Kidney tubule cell (primary cell): ENCODE measurements at places on chromosomes 12 and 14.

GRCh38 chr12:11920231-11920630, 150.5 kb upstream of the BCL2L14 start:
- DNase-seq: no peak

- peak; percentile 60 for DNase-seq
These were observed 38.5 kb downstream of the NFKBIA start for GRCh38 chr14:35366056-35366451.

GRCh38 chr12:40123496-40123895, 17.6 kb upstream of the SLC2A13 start:
- no peak for DNase-seq

DNA sequence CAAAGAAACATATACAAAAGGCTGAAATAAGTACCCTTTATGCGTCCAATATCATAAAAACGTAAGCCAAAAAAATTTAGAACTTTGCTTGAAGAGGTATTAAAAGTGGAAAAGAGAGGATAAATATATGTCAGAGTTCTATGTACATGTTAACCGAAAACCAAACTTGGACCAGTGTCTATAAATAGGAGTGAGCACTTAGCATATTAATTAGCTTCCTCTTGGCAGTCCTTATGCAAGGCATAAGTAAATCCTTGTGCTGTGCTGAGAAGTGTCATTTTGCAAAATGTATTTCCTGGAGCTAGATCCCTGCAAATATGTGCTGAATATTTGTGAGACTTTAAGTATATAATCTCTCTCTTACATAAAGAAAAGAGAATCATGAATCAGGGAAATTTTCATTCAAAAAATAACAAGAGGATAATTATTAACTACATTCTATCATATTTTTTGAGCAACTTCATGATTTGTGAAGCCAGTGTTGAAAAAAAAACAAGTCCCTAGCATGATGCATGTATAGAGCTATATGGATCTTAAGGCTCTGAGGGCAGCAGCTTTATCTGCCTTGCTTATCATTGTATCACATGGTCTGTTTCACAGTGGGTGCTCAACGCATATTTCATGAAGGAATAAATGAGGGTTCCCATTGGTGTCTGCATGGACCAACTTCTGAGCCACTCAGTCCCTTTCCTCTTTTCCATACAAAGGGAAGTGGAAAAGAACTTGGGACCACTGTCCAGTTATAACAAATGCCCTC, 326.1 kb downstream of the PDZRN4 start:
- no peak for DNase-seq

DNA sequence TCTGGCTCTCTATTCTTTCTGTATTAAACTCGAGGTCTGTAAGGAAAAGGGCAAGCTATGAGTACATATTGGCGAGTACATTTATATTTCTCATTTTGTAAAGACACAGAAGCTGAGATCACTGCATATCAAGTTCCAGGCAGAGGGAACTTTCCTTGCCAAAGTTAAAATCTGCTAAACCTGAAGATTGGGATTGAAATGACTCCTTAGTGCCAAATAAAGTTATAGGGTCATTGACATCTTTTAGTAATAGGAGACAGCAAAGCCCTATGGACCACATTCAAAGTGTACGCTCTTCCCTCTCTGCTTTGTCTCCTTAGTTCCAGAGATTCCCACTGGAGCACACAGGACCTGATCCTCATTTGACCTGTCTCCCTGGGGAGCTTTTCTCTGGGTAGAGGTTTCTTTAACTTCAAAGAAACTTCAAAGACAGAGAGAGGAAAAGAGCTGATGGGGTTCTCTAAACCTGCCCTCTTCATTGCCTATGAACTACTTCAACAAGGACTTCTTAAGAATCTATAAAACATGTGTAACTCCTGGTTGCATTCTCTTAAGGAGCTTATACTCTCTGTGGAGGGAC, 42.6 kb upstream of the PTPRR start:
- DNase-seq: no peak

GRCh38 chr14:103190741-103191140, 67.5 kb downstream of the TNFAIP2 start:
- no peak for DNase-seq

- DNase-seq: no peak
These were observed 140.4 kb downstream of the RBM19 start for GRCh38 chr12:113825705-113826104.

DNA sequence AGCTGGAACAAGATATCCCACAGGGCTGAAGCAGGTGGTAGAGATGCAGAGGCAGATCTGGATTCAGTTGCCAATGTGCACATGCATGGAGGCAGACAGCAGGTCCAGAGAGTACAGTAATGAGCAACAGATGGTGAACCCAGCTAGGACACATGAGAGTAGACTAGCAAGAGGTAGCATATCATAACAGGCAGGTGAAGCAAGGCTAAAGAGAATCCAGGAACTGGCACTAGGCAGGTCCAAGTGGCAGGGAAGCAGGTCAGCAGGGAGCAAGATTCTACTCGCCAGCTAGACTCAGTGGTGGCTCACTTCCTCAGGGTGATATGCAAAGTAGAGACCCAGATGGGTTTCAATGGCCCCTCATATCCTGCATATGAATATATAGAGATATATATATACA, 15.3 kb upstream of the MYF6 start:
- no peak for DNase-seq

DNA sequence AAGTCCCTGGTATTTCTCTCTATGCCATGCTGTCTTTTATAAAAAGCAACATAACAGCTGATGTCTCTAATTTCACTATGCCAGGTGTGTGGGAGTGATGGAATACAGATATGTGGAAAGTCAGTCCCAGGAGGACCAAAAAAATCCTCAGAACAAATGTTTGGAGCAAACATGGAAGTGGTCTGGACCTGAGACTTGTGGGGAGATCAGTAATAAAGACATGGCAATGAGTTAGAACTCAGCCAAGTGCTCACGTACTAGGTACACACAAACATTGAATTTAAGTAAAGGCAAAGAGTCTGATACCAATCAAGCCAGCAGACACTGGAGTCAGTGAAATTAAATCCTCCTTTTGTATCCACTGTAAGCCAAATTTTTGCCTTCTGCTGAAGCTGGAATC, 223.6 kb downstream of the ALG10B start:
- no peak for DNase-seq

DNA sequence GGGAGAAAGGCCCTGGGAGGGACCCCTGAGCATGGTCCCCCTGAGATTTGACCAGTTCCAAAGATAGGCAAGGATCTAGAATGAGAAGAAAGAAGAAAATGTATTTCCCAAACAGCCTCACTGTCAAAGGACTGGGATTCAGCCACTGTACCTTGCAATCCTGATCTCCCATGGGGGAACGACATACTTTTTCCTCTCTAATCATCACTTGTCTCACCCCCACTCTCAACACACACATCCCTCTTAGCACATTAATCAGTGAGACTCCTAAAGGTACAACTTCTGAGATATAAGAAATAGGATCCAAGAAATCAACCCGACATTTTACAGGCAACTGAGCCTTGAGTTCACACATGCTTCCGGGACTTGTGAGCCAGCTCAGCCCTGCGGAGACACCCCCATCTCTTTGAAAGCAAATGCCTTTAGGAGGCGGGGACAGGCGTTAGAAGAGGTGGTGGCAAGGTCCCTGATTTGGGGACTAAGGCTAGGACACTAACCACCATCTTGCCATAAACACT, 1.4 kb downstream of the MAP3K9 start:
- peak; percentile 77 for DNase-seq

GRCh38 chr14:72518809-72519377, 375.0 kb downstream of the DPF3 start:
- no peak for DNase-seq

DNA sequence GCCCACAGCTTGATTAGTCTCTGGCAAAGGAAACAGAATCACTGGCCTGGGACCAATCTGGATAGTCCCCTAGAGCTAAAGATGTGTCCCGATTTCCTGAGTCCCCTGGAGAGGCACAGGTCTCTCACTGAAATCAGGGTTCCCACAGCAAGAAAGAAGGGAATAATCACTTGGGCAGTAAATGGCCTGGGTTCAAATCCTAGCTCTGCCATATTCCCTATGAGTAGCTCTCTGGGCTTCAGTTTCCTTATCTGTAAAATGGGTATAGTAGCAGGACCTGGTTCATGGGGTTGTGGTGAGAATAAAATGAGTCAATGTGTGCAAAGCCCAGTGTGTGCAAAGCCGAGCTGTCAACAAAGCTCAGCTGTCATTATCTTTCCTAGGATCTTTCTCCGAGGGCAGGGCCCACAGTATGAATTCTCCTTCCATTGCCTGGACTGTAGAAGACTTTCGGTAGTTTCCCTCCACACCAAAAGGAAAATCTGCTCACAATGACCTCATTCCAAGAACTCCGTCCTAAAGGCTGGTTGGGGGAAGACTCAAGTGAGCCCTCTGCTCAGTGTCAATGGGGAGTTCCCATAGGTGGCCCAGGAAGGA, 12.6 kb upstream of the NCOR2 start:
- no peak for DNase-seq

GRCh38 chr14:93333631-93334103, 831 bp upstream of the BTBD7 start:
- DNase-seq: no peak

DNA sequence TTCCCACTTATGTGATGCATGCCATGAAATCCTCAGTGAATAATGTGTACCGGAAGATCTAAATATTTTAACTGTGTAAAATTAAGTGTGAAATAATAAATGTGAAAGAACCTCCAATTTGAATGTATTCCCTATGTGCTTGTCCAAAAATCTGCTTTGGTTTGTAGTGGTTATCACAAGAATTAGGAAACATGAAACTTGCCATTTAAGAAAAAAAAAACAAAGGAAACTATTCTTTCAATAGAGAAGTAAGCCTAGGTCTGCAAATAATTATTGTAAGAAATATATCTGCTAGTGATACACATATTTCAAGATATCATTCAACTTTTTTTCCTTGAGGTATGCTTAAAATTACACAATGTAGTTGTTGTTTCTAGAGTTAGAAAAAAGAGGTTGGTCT, 500.4 kb downstream of the SLC6A15 start:
- no peak for DNase-seq

DNA sequence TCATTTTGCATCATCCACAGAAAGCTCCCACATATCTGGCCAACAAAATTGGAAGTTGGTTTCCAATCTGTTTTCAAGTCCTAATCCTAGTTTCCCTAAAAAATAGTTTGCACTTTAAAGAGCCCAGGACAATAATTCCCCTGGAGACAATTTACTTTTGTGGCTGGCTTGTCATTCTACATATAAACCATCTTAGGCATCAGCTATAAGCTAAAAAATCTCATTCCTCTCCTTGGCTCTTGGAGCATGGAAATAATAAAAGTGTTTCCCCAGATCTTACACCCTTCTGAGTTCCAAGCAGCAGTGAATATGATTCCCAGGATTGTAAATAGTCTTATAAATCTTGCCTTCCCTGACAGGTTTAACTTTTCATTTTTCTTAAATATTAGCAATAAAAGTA, 89.1 kb upstream of the NUDT4 start:
- DNase-seq: no peak

DNA sequence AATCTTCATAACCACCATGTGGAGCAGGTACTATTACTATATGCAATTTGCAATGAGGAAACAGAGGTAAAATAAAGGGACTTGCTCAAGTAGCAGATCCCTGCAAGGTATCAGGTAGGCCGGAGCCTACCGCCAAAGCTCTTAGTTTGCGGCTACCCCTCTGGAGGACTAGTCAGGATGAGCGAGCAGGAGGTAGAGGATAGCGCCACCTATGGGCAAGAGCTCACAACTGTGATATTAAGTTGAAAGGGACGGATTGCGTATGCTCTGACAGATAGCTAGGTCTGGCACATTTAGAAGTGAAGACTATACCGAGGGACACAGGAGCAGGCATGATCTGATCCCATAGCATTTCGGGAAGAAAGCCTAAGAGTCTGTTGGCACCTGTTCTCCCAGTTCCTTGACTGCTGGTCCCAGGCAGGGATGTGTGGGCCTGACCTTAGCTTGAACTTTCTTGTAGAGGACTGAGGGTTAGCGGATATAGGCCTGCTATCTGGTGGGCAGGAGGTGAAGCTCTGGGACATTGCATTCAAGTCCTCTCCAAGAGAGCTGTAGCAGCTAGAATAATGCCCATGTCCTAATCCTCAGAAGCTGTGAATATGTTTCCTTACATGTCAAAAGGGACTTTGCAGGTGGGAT, 48.0 kb downstream of the SLC17A8 start:
- peak; percentile 24 for DNase-seq

- no peak for DNase-seq
These were observed 83.9 kb downstream of the RAD52 start for GRCh38 chr12:865614-866013.

GRCh38 chr12:4567073-4567881, 5.3 kb downstream of the DYRK4 start:
- no peak for DNase-seq

- no peak for DNase-seq
These were observed 85.1 kb upstream of the AMIGO2 start for GRCh38 chr12:47164724-47165439.

DNA sequence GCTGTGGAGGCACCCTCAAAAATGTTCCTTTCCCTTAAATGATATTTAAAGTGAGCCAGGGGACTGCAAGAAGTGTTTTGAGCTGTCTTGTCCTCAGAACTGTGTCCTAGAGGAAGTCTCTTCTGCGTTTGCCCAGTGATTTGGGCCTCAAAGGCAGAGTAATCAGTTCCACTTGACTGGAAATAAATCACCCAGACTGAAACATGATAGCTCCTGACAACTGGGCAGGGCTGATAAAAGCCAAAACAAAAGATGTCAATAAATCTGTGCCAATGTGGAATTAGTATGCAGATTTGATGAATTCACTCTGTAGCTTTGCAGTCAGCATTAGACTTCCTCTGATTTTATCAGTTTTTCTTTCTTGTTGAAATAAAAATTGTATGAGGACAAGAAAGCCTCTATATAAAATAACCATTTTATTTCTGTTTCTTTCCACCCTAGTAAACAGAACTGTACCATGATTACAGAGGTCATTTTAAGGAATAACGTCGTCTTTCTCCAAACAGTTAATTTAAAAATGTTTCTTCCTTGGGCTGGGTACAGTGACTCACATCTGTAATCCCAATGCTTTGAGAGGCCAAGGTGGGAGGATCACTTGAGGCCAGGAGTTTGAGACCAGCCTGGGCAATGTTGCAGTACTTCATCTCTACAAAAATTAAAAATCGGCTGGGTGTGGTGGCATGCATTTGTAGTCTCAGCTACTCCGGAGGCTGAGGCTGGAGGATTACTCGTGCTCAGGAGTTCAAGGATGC, 180.8 kb downstream of the ERC1 start:
- DNase-seq: peak; percentile 44

- no peak for DNase-seq
These were observed 326.8 kb upstream of the RTL1 start for GRCh38 chr14:101230161-101230850.

DNA sequence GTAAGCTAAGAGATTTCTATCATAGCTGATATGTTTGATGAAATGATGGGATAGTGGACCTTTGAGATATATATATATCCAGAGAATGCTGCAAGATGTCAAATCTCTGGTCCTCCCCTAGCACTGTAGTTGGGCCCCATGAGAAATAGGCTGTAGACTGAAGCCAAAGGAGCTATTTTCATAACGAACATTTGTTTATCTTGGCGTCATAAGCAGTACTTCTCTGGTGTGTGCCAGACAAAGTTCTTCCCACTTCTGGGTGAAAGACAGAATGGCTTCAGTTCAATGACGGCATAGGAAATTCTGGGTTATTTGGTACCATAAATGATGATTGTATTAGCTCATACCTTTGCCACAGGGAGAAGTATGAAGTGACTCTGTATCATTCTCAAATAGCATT, 534.3 kb downstream of the SOX5 start:
- no peak for DNase-seq
